H4 (cell line): ENCODE measurements at places on chromosomes 7 and 10. TPM values are rescaled to one million over a fixed set of nuclear protein-coding genes. Genes with fewer than 3 reads are reported as not detected.

TMEM196 gene
- total RNA-seq, result not detected in 2 replicates

HDAC9 gene
- 12.8 and 22.5 TPM in 2 replicates for total RNA-seq

ATRNL1 gene
- 4.9 and 5.8 TPM in 2 replicates for total RNA-seq

OR2A12 gene
- total RNA-seq, result not detected in 2 replicates

REEP3 gene
- total RNA-seq, result 19.4 and 29.9 TPM in 2 replicates

RET gene
- total RNA-seq, result 0.04 TPM in 1 of 2 replicates, not detected in the other

PCLO gene
- 2.4 and 2.7 TPM in 2 replicates for total RNA-seq

NT5C3A gene
- total RNA-seq, result 41.2 and 51.6 TPM in 2 replicates

CLDN4 gene
- total RNA-seq, result 1.2 and 4.0 TPM in 2 replicates

CYP3A7 gene
- total RNA-seq, result not detected in 2 replicates
